ENCODE measurements at places on chromosomes 6 and 20.

- DNase-seq, result no peak
Measured at GRCh38 chr6:13678255-13678983, 33.2 kb downstream of the RANBP9 start.

DNA sequence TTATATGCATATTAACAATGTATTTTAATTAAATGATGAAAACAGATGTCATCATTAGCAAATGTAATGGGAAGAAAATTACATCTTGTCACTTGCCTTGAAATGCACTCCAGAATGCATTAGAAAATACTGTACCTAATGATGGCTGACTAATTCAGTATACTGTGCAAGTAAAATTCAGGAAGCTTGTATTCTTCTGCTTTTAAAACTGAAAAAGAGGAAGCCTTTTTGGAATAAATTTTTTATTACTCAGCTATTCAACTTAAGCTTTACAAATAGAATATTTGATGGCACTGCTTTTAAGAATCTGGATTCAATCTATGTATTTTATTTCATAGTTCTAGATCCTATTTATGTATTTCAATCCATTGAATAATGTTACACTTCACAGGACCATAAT is 195.5 kb downstream of the RIMS1 start:
- no peak for DNase-seq

- no peak for DNase-seq
Measured at GRCh38 chr6:34953061-34954025, 64.3 kb downstream of the ANKS1A start.

DNA sequence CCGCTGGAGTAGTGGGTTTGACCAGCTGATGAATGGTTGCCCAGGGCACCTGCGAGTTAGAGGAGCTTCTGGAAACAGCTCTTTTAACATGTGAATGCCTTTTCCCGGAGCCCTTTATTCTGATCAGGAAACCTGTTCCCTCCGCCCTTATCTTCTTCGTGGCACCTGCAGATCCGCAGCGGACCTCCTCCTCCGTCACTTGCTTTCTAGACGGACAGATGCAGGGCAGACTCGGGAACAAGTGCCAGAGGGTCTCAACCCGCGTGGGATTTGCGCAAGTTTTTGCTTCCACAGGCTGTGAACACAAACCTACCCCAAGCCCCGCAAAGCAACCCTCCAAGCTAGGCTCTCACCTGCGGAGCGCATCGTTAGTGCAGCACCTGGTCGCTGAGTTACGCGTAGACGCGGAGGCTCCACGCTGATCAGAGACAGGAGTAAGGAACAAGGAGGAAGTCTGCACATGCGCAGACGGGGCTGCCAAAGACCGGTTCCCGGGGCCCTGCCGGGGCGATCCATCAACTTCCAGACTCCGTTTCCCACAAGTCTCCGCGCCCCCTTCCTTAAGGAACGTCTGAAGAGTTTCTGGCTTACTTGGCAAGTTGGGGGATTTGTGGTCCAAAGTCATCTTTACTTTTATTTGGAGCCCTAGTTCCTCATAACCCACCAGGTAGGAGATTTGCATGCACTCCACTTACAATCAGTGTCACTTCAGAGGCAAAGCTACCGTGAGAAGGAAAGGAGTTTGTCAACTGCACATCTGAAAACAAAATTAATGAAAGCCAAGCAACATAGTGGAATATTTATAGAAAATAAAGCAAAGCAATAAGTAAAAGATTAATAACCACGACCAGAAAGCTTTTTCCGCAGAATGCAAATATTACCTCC is 52.7 kb upstream of the ELMO2 start:
- no peak for DNase-seq

DNA sequence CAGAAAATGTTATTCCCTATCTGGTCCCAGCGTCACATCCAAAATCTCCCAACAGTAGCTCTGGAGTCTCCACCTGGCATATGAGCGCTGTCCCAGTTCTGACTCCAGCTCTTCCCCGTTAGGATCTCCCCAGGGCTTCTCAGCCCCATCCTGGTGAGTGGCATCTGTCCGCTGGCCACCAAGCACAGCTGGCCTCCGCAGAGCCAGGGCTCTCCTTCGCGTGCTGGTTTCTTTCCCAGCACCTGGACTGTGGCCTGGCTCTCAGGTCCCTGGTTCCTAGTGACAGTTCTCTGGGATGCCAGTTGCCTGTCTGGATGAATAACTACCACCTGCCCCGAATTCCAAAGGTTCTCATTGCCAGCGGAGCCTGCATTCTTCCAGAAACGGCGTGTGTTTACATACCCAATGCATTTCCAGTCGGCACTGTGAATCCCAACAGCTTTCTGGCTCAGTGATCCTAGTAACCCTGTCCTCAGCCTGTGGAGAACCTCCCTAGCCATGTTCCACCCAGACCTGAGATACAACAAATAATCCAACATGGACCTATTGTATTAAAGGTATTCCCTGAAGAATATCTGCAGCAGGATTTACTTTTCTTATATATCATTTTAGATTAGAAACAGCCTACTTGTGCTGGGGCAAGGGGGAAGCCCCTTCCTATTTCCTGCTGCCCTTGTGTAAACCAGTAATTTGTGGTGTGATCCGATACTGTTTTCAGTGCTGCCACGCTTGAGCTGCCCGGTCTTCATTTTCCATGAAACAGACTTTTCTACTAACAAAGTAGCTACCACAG is 69.9 kb upstream of the PDE10A start:
- no peak for DNase-seq

DNA sequence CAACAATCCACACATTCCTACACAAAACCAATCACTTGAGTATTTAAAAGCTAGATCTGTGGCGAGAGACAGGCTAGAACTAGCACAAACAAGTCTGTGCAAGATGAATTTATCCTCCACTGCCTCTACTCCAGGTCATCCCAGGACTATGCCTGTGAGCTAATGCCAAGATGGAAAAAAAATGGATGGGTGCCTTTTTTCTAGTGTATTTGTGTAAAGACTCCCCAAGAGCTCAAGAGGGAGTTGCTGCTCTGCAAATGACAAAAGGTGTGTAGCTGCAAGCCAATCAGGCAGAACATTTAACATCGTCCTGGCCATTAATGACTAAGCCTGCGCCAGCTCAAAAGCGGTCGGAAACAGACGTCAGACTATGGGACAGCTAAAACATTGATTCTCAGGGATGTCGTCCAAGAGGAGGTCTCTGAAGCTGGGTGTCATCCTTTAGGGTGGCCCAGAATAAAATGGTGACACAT is 21.9 kb downstream of the ATXN1 start:
- DNase-seq, result no peak
